Lower leg skin (tissue), 4 donors: ENCODE measurements at places on chromosomes 4 and X.

DNA sequence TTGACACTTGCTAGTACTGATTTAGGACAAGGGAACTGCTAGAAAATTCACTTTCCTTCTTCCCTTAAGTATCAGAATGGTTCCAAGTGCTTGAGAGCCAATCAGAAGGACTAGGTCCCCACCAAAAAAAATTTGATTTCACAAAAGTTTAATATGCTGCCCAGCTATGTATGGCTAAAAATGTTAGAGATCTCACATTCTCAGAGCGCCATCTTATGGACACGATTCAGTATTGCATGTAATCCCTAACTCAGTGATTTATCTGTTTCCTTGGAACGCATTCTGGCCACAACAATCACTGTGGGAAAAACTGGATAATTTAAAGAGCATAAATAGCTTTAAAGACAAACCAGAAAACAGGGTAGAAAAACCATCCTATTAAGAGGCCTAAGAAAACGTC lies 255.1 kb upstream of the GPC4 start:
- DNase-seq, result no peak

- no peak for DNase-seq
These were observed 2.2 kb downstream of the UGT2B7 start for GRCh38 chr4:69098470-69098869.

DNA sequence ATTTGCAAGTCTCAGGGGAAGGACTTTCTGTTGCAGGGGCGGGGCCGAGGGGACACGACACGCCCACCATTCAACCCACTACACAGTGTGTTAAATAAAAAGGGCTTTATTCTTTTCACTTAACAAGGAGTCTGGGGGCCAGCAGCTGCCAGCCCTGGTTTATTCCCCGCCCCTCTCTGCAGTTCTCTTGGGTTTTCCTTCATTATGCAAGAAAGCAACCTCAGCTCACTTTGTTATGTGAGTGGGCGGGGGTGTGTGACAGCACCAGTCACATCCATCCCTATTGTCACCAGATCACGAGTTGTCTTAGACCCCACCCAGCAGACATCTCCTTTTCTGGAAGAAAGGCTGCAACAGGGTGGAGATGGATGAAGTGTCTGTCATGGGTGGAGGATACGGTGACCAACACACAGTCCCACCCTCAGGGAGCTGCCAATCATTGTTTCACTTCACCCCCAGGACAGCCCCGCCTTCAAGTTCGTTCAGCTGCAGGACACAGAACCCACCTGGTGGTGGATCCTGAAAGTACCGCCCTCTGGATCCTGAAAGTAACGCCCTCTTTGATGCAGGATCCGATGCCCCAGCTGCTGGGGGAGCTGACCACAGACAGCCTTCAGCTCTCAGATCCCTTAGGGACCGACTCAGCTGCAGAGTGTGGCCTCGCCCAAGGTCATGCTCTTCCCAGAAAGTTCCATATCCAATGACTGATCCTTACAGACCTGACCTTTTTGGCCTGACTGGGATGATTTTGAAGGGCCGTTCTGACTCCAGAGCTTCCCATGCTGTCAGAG lies 79.6 kb downstream of the SMIM20 start:
- no peak for DNase-seq

- no peak for DNase-seq
These were observed 69.7 kb downstream of the PDGFC start for GRCh38 chr4:156901871-156902270.
